ENCODE measurements at places on chromosomes 2 and 18.
A peak's percentile ranks its signal among the peaks of the same experiment; 100 is the strongest.

- no peak overlapping the region for H3K27ac ChIP-seq
- H3K27me3 ChIP-seq, result no peaks in the 10 kb centered on the region
- no peaks in the 10 kb centered on the region for H3K36me3 ChIP-seq
Observed at GRCh38 chr2:185372188-185372587, 366.4 kb upstream of the FSIP2 start.

- no peak overlapping the region for H3K4me3 ChIP-seq
- H3K27me3 ChIP-seq, result no peaks in the 10 kb centered on the region
- no peaks in the 10 kb centered on the region for H3K36me3 ChIP-seq
- no peak for DNase-seq
- H3K27ac ChIP-seq, result no peak overlapping the region
Observed at GRCh38 chr18:68436485-68436884, 278.4 kb downstream of the TMX3 start.

DNA sequence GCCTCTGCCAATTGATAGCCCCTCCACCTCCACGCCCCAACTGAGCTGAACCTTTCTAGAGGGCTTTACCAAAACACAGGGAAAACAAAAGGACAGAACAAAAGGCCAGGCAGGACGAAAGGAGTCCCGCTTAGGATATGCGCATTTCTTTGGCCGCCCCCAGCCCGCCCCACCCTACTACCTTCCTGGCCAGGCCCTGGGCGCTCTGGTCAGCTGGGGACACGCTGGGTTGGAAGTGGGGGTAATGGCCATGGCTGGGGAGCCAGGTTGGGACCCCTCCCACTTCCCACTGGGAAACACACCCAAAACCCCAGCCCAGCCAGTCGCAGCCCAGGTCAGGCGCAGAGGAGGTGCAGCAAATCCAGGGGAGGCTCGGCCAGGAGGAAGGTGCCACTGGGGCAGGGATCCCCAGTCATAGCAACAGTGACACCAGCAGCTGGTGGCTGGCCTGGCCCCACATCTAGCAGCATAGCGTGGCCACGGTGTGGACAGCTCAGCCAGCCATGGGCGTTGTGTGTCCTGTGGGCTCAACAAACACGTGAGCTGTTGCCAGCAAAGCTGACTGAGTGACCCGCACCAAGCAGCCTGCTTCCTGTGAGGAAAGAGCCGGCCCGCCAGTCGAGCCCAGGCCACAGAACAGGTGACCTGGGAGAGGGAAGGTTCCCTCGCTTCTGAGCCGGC, 24.6 kb upstream of the B3GNT7 start:
- peaks cover 19% of the 10 kb centered on the region for H3K4me1 ChIP-seq
- H3K36me3 ChIP-seq, result peaks cover 2% of the 10 kb centered on the region
- DNase-seq, result no peak

GRCh38 chr2:19072161-19072560, 286.3 kb downstream of the OSR1 start:
- no peaks in the 10 kb centered on the region for H3K4me1 ChIP-seq
- DNase-seq, result no peak
- no peaks in the 10 kb centered on the region for H3K36me3 ChIP-seq

DNA sequence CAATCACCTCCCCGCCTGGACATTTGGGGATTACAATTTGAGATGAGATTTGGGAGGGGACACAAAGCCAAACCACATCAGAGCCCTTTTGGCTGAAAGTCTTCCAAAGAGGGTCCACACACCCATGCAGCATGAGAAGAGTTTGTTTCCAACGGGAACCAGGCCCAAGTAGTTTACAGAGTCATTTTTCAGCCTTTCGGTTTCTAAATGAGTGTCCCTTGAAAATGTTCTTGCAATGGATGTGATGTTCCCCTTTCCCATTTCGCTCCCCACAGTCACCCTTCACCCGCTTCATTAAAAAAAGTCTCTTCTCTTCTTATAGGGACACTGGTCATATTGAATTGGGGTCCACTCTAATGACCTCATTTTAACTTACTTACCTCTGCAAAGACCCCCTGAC, 157.4 kb downstream of the ARL4C start:
- H3K27ac ChIP-seq, result no peak overlapping the region
- no peak for DNase-seq

DNA sequence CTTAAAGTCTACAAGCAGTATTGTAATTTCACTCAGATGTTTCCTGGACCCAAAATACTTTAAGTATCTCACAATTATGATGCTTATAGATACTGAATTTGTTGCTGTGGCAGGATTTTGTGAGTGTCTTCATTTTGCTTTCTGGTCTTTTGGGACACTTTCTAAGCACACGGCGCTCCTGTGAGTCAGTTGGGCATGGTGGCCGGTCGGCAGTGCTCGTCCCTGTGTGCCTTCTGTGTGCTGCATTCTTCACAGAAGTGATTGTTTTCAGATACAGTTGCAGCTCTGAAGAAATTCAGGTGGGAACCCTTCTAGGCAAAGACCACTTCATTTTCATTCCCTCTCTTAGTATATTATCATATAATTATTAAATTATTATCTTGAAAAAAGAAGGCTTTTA, 273.3 kb downstream of the ZNF407 start:
- no peak for DNase-seq
- no peak overlapping the region for H3K27ac ChIP-seq
- H3K27me3 ChIP-seq, result no peaks in the 10 kb centered on the region
- H3K36me3 ChIP-seq, result no peaks in the 10 kb centered on the region
- H3K4me1 ChIP-seq, result no peaks in the 10 kb centered on the region

DNA sequence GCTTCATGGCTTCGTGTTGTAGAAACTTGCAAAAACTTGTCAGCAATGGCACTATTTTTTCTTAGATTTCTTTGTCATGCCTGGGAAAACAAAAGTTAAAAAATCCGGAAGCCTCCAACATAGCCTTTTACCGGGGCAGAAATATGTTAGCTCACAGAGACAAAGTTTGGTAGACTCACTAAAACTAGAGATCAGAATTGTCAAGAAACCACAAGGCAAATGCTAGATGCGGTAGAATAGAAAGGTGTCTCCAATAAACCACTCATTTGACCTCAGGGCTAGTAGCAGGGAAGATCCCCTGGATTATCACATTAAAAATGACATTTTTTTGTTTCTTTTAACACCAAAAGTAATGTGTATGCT, 405 bp downstream of the CASP10 start:
- H3K4me3 ChIP-seq, result peak overlapping the region; percentile 41
- DNase-seq, result no peak
- H3K4me1 ChIP-seq, result peaks cover 6% of the 10 kb centered on the region
- peak overlapping the region; percentile 52 for H3K27ac ChIP-seq

GRCh38 chr18:73556904-73557303, 590.7 kb downstream of the FBXO15 start:
- H3K36me3 ChIP-seq, result no peaks in the 10 kb centered on the region
- H3K4me1 ChIP-seq, result no peaks in the 10 kb centered on the region
- no peaks in the 10 kb centered on the region for H3K27me3 ChIP-seq

DNA sequence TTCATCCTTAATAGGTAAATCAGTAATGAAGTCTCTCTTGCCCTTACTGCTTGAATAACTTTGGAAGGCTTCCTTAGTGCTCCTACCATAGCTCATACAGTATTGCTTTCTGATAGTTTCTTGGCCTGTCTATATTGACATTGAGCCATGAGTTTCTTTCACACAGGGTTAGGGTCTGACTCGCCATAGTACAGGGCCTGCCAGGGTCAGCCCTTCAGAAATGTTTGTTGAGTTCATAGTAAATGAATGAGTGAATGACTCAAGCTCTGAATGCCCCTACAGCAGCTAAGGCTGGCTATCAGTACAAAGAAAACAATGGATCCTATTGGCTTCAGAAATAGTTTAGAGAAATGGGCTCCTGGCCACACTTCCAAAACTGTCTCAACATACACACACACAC, 65.0 kb upstream of the LRATD1 start:
- H3K36me3 ChIP-seq, result no peaks in the 10 kb centered on the region
- no peaks in the 10 kb centered on the region for H3K27me3 ChIP-seq
- H3K4me1 ChIP-seq, result no peaks in the 10 kb centered on the region
- H3K27ac ChIP-seq, result no peak overlapping the region

DNA sequence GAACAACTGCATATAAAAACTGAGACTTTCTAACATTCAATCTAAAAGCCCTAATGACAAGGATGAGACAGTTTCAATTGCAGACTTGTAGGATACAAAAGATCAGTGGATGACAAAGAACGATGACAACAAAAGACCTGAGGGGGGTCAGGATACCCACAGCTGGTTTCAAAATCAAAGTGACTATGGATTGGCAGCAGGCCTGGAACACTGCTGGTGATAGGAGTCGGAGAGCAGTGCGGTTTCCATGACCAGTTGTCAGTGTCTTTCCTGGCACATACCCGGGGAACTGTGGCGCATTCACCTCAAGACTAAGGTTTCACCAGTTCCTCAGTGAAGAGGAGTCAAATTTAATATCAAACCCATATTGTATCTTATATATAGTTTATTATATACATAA, 42.0 kb downstream of the EHD3 start:
- no peaks in the 10 kb centered on the region for H3K27me3 ChIP-seq
- H3K27ac ChIP-seq, result no peak overlapping the region
- peaks cover 5% of the 10 kb centered on the region for H3K4me1 ChIP-seq
- no peak overlapping the region for H3K4me3 ChIP-seq
- DNase-seq, result no peak

- H3K4me3 ChIP-seq, result no peak overlapping the region
- DNase-seq, result no peak
- no peaks in the 10 kb centered on the region for H3K36me3 ChIP-seq
- H3K4me1 ChIP-seq, result no peaks in the 10 kb centered on the region
Observed at GRCh38 chr2:146997488-146997887, 847.3 kb upstream of the ACVR2A start.

- no peaks in the 10 kb centered on the region for H3K36me3 ChIP-seq
- H3K27me3 ChIP-seq, result no peaks in the 10 kb centered on the region
- DNase-seq, result no peak
- H3K4me3 ChIP-seq, result no peak overlapping the region
- no peaks in the 10 kb centered on the region for H3K4me1 ChIP-seq
Observed at GRCh38 chr18:70920840-70921374, 632.1 kb downstream of the SOCS6 start.

- peaks cover 30% of the 10 kb centered on the region for H3K27me3 ChIP-seq
- no peak overlapping the region for H3K27ac ChIP-seq
- H3K4me3 ChIP-seq, result no peak overlapping the region
- no peaks in the 10 kb centered on the region for H3K36me3 ChIP-seq
Observed at GRCh38 chr2:86338778-86339295, 1.4 kb upstream of the REEP1 start.

DNA sequence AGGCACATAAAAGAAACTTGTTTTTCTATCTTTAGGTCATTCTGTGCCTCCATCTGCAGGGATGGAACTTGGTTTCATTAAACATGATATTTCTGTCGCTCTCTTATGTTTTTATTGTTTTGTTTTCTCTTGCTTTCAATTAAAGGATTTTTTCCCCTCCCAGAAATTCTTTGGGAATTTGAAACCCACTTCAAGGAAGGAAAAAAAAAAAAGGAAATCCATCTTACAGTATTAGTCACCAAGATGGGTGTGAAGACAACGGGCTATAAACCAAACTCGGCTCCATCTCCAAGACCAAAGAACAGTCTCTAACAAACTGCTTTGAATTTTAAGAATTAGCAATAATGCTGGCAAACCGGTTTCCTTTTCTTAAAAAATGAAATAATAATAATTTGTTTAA, 244.1 kb downstream of the BCL11A start:
- no peaks in the 10 kb centered on the region for H3K27me3 ChIP-seq
- no peak overlapping the region for H3K27ac ChIP-seq
- DNase-seq, result no peak
- no peak overlapping the region for H3K4me3 ChIP-seq

DNA sequence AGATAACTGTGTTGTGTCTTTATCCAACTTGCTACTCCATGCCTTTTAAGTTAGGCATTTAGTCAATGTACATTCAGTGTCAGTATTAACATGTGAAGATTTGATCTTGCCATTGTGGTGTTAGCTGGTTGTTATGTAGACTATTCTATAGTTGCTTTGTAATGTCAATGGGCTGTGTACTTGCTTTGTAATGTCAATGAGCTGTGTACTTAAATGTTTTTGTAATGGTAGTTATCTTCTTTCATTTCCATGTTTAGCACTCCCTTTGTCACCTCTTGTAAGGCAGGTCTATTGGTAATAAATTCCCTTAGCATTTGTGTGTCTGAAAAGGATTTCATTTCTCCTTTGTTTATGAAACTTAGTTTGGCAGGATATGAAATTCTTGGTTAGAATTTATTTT, 53.4 kb downstream of the MC4R start:
- no peak overlapping the region for H3K4me3 ChIP-seq
- H3K36me3 ChIP-seq, result no peaks in the 10 kb centered on the region
- H3K4me1 ChIP-seq, result no peaks in the 10 kb centered on the region

- H3K27me3 ChIP-seq, result no peaks in the 10 kb centered on the region
- H3K4me1 ChIP-seq, result no peaks in the 10 kb centered on the region
- peaks cover 47% of the 10 kb centered on the region for H3K36me3 ChIP-seq
- no peak for DNase-seq
- no peak overlapping the region for H3K4me3 ChIP-seq
Observed at GRCh38 chr2:159177957-159178356, 108.5 kb downstream of the WDSUB1 start.

DNA sequence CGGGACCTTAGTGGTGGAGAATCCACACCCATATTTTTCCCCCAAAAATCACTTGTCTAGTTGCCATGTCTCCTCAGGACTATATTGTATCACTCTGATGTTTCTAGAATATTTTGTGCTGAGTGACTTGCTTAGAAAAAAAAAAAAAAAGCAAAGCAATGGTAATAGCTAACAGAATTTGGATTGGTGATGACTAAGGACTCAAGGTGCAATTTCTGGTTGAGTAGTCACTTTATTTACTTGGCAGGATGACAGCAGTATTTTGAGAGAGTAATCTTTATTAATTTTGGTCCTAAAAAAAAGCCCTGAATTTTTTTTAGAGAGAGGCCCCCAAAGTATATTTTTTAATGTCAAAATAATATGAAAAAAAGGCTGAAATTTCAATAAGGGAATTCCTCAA, 32.8 kb upstream of the MYO3B start:
- no peak overlapping the region for H3K4me3 ChIP-seq
- DNase-seq, result no peak
- H3K36me3 ChIP-seq, result no peaks in the 10 kb centered on the region
- H3K27me3 ChIP-seq, result no peaks in the 10 kb centered on the region

GRCh38 chr2:134142341-134142738, 111.5 kb upstream of the MGAT5 start:
- no peak overlapping the region for H3K4me3 ChIP-seq
- no peak overlapping the region for H3K27ac ChIP-seq
- H3K4me1 ChIP-seq, result peaks cover 17% of the 10 kb centered on the region
- H3K27me3 ChIP-seq, result no peaks in the 10 kb centered on the region
- H3K36me3 ChIP-seq, result no peaks in the 10 kb centered on the region

GRCh38 chr2:124254621-124255020, 229.5 kb downstream of the CNTNAP5 start:
- H3K4me1 ChIP-seq, result no peaks in the 10 kb centered on the region
- no peaks in the 10 kb centered on the region for H3K27me3 ChIP-seq
- no peak for DNase-seq
- no peak overlapping the region for H3K27ac ChIP-seq
- no peak overlapping the region for H3K4me3 ChIP-seq

- H3K4me3 ChIP-seq, result no peak overlapping the region
- H3K27me3 ChIP-seq, result no peaks in the 10 kb centered on the region
- H3K36me3 ChIP-seq, result no peaks in the 10 kb centered on the region
- no peak for DNase-seq
- H3K27ac ChIP-seq, result no peak overlapping the region
Observed at GRCh38 chr2:151138507-151138906, 123.2 kb downstream of the RBM43 start.
